ENCODE measurements at places on chromosomes 1 and 21. TPM values are rescaled to one million over a fixed set of nuclear protein-coding genes. Genes with fewer than 3 reads are reported as not detected.

The NHLH1 gene
- not detected for total RNA-seq

The PEX11B gene
- total RNA-seq: 15.5 TPM

The WDR47 gene
- 4.6 TPM for total RNA-seq

The NIT1 gene
- 19.8 TPM for total RNA-seq

The SMIM1 gene
- total RNA-seq: 6.8 TPM

The RASAL2 gene
- total RNA-seq: 5.0 TPM

The S100A3 gene
- not detected for total RNA-seq

The RGS7 gene
- total RNA-seq: 0.14 TPM

The CFH gene
- 5.7 TPM for total RNA-seq

The OR2L8 gene
- total RNA-seq: not detected

- no peaks in the 10 kb centered on the region for H3K4me1 ChIP-seq
- H3K27me3 ChIP-seq: no peaks in the 10 kb centered on the region
- no peak overlapping the region for H3K4me3 ChIP-seq
- H3K36me3 ChIP-seq: no peaks in the 10 kb centered on the region
Observed at GRCh38 chr1:78884685-78885452, 121.7 kb downstream of the ADGRL4 start.

DNA sequence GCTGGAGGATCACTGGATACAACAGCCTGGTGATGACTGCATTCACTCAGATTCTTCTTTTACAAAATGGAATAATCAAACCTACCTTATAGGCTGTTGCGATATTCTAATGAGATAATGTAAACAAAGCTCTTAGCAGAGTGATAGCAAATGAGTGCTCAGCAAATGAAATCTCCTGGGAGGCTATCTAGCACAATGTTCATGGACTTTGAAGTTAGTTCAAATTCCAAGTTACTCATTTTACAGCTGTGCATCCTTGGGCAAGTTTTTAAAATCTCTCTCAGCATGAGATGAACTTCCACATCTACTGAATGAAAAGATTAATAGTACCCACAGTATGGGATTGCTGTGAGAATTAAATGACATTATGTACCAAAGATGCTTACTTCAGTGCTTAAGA is 80.8 kb upstream of the PAPPA2 start:
- no peak for DNase-seq
- no peaks in the 10 kb centered on the region for H3K36me3 ChIP-seq

DNA sequence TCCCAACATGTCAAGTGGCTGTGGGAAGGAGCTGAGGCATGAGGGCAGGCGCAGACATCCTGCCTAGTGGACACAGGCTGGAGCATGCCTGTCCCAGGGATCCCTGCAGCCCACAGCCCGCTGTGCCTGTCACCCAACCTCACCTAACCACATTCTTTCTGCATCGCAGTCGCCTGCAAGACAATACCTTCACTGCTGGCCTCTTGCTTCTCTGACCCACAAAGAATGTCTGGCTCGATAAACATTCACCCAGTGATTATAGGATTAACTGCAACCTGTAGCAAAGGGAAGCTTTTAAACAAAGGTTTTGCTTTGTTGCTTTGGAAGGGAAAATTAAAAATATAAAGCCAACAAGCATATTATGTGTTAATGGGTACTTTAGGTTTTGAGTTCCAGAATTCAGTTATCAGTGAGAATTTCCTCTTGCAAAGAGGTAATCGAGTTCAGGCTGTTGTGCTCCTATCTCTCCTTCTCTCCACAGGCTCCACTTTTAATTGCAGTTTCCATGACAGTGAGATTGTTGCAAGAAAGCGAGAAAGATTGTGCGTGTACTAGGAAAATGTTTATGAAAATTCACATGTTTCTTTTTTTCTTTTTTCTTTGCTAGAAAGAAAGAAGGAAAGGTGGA is 40.0 kb upstream of the ZNF648 start:
- H3K36me3 ChIP-seq: no peaks in the 10 kb centered on the region
- no peaks in the 10 kb centered on the region for H3K4me1 ChIP-seq
- H3K27ac ChIP-seq: no peak overlapping the region
- H3K4me3 ChIP-seq: no peak overlapping the region
- DNase-seq: peak; percentile 60
- H3K27me3 ChIP-seq: no peaks in the 10 kb centered on the region

DNA sequence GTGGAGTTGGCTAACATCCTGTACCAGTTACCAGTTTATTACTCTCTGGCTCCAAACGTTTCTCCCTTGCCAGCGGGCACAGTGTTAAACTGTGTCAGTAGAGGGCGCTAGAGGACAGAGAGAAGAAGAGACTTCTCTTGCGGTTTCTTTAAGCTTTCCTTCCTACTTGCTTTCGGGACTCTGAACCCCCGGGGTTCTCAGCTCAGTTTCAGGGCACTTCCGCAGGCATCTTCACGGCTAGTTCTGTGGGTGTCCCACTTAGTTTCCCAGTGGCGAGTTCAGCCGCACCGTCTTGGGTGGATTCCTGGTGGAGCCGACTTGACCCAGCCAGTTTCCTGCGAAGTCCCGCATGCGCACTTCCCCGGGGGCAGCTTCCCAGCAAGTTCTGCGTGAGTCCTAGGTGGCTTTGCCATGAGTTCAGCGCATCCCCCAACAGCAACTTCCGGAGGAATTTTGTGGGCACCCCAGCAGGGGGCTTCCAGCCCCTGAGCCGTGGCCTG is 37.9 kb upstream of the BTG2 start:
- no peaks in the 10 kb centered on the region for H3K27me3 ChIP-seq
- no peak overlapping the region for H3K27ac ChIP-seq

DNA sequence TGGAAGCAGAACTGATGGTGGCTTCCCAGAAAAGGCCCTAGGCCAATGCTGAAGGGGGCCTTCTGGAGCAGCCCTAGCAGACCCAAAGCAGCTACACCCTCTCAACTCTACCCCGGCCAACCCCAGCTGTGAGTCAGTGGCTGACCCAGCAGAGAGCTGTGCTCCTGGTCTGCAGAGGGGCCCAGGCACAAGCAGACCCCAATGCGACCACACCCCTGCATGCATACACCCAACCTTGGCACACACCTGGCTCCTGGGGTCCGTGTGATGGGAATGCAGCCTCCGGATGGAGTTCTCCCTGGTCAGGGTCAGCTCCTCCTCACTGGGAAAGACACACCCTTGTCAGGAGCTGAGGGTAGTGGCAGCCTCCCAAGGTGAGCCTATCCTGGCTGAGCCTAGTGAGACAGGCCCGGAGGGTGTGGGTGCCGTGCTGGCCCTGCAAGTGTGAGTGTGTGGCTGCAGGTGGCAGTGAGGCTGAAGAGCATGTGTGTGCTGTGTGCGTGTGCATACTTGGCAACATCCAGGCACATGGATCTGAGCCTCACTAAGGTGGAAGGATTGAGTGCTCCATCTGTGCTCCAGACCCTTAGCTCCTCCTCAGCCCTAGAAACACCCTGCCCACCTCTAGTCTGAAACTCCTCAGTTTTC is 3.9 kb upstream of the ARHGAP30 start:
- no peak overlapping the region for H3K27ac ChIP-seq
- no peaks in the 10 kb centered on the region for H3K4me1 ChIP-seq
- DNase-seq: no peak
- no peaks in the 10 kb centered on the region for H3K27me3 ChIP-seq
- no peak overlapping the region for H3K4me3 ChIP-seq

GRCh38 chr21:42062236-42063022 is 8.7 kb upstream of the UMODL1 start:
- no peaks in the 10 kb centered on the region for H3K36me3 ChIP-seq
- H3K4me3 ChIP-seq: no peak overlapping the region
- H3K4me1 ChIP-seq: peaks cover 22% of the 10 kb centered on the region

- peak overlapping the region; percentile 68 for H3K27ac ChIP-seq
- no peaks in the 10 kb centered on the region for H3K36me3 ChIP-seq
- no peak overlapping the region for H3K4me3 ChIP-seq
- no peak for DNase-seq
Observed at GRCh38 chr1:206953126-206953525, 6.9 kb upstream of the PIGR start.

DNA sequence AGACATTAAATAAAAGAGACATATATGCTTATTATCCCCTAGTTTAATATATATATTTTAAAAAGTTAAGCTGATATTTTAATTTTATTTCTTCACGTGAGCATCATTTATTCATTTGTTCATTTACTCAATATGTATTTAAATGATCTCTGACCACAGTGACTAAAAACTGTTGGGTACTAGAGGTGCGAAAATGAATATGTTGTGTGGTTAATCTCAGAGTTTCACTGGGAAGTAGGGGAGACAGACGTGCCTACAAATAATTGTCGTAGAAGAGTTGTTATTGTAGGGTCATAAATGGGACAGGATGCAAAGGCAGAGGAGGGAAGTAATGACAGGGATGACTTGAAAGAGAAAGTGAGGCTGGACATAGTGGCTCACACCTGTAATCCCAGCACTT is 213.0 kb upstream of the CACYBP start:
- no peaks in the 10 kb centered on the region for H3K27me3 ChIP-seq
- no peak for DNase-seq
- no peaks in the 10 kb centered on the region for H3K36me3 ChIP-seq
- H3K4me3 ChIP-seq: no peak overlapping the region
- no peak overlapping the region for H3K27ac ChIP-seq

- no peaks in the 10 kb centered on the region for H3K27me3 ChIP-seq
- no peak for DNase-seq
- no peak overlapping the region for H3K4me3 ChIP-seq
- H3K36me3 ChIP-seq: no peaks in the 10 kb centered on the region
- no peaks in the 10 kb centered on the region for H3K4me1 ChIP-seq
- H3K27ac ChIP-seq: no peak overlapping the region
Observed at GRCh38 chr21:38506661-38507281, 8.5 kb upstream of the ERG start.

- peaks cover 5% of the 10 kb centered on the region for H3K36me3 ChIP-seq
- peaks cover 10% of the 10 kb centered on the region for H3K4me1 ChIP-seq
- no peak for DNase-seq
- no peak overlapping the region for H3K4me3 ChIP-seq
- H3K27me3 ChIP-seq: no peaks in the 10 kb centered on the region
Observed at GRCh38 chr1:32195531-32195930, 4.9 kb upstream of the CCDC28B start.

DNA sequence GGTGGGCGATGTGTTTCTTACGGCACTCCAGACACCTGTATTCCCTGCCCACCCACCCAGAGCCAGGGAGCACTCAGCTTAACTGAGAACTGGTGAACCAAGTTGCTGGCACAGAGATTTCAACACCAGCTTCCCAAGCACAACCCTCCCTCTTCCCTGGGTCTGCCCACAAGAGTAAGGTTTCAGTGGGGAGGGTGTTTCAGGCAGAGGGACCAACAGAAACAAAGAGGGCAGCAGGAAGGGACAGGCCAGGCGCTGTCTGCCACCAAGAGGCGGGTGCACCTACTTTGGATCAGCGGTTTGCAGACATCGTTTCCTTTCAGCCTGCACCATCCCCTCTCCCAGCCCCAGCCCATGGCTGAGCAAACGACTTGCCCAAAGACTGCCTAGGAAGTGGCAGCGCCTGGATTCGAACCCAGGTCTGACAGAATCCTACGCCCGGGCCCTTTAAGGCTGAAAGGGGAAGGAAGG is 21.9 kb upstream of the ALDH4A1 start:
- no peaks in the 10 kb centered on the region for H3K27me3 ChIP-seq
- H3K36me3 ChIP-seq: peaks cover 14% of the 10 kb centered on the region
- DNase-seq: no peak
- no peak overlapping the region for H3K4me3 ChIP-seq
- peaks cover 27% of the 10 kb centered on the region for H3K4me1 ChIP-seq
